H9 (cell line): ENCODE measurements at places on chromosomes 3 and 15. TPM values are rescaled to one million over a fixed set of nuclear protein-coding genes. Genes with fewer than 3 reads are reported as not detected.

DNA sequence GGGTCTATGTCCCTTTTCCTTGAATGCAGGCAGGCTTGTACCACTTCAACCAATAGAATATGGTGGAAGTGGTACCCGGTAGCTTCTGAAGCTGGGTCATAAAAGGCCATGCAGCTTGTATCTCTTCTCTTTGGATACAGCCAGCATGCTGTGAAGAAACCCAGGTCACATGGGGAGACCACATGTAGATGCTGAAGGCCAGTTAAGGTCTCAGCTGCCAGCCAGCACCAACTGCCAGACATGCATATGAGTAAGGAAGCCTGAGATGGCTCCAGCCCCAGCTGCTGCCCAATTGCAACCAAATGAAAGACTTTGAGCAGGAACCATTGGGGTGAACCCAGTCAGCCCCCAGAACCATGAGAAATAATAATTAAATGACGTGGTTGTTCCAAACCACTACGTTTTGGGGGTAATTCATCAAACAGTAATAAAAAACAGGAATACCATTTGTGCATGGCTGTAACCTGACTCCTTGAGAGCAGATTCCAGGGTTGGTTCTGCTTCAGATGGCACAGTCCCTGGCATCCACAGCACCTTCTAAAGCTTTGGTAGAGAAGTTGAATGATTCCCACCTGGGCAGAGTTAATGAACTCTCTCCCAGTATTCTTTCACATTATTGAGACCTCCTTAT, 3.8 kb downstream of the RBP2 start:
- DNase-seq, result no peak

- DNase-seq, result no peak
Measured at GRCh38 chr3:13951184-13951583, 71.3 kb upstream of the WNT7A start.

- DNase-seq, result no peak
Measured at GRCh38 chr3:30632065-30632464, 25.7 kb downstream of the TGFBR2 start.

GRCh38 chr15:56467616-56468015, 2.7 kb upstream of the MNS1 start:
- no peak for DNase-seq

- no peak for DNase-seq
Measured at GRCh38 chr3:103052236-103052830, 617.5 kb downstream of the ZPLD1 start.

DNA sequence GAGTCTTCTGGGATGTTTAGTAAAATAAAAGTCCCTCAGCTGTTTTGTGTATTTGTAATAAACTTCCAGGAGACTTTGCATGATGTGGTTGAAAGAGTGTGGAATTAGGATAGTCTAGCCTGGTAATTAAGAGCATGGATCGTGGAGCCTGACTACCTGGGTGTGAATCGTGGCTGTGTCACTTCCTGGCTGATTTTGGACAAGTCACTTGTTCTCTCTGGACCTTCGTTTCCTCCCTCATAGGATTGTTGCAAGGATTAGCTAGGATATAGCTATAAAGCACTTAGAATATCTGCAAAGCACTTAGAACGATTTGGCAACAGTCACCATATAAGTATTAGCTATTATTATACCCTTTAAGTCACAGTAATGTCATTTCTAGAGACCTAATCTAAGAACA, 40.2 kb downstream of the SLMAP start:
- no peak for DNase-seq

DNA sequence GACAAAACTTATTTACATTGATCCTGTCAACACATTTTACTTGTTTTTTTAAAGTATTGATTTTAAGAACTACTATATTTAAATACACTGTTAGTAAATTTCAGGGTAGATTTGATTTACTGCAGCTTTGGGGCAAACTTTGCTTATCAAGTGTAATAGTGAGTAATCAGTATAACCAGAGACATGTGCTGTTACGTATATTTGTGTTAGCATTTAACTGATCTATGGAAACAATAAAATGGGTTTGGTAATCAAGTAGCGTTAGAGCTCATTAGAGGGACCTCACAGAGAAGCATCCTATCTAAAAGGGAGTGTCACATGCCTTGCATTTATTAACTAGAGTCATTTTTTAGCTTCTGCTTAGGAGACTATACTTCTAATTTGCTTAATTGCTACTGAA, 131.5 kb upstream of the ALCAM start:
- DNase-seq, result no peak

Gene MYL3
- total RNA-seq, result 0.24 TPM in 2 replicates

Gene KIF7
- total RNA-seq, result 22.0 and 23.4 TPM in 2 replicates

Gene XRN1
- 13.7 and 15.0 TPM in 2 replicates for total RNA-seq

Gene RASA2
- total RNA-seq, result 21.5 and 24.4 TPM in 2 replicates
